Tibial nerve (tissue), 4 donors: ENCODE measurements at places on chromosomes 5 and 9. TPM values are rescaled to one million over a fixed set of nuclear protein-coding genes. Genes with fewer than 3 reads are reported as not detected.

- no peaks in the 10 kb centered on the region for H3K4me1 ChIP-seq
- no peak overlapping the region for H3K27ac ChIP-seq
- DNase-seq: no peak
Observed at GRCh38 chr5:112308608-112309007, 110.5 kb downstream of the EPB41L4A start.

Gene STC2
- 0.90 TPM for total RNA-seq

- no peaks in the 10 kb centered on the region for H3K4me1 ChIP-seq
- no peaks in the 10 kb centered on the region for H3K27me3 ChIP-seq
- peak overlapping the region; percentile 76 for H3K27ac ChIP-seq
- peak; percentile 84 for DNase-seq
- H3K36me3 ChIP-seq: no peaks in the 10 kb centered on the region
Observed at GRCh38 chr5:99032234-99033013, 103.6 kb upstream of the CHD1 start.

Gene MRRF
- total RNA-seq: 22.7 TPM

Gene KCNMB1
- total RNA-seq: 1.0 TPM

Gene SPATA31D4
- total RNA-seq: not detected

- no peak overlapping the region for H3K4me3 ChIP-seq
- peaks cover 35% of the 10 kb centered on the region for H3K4me1 ChIP-seq
Observed at GRCh38 chr5:142982821-142983200, 212.6 kb downstream of the ARHGAP26 start.

Gene LECT2
- total RNA-seq: not detected

Gene PCDHA9
- total RNA-seq: 1.8 TPM

- no peak for DNase-seq
- H3K4me3 ChIP-seq: no peak overlapping the region
Observed at GRCh38 chr5:35237580-35238376, 7.5 kb upstream of the PRLR start.

- H3K27ac ChIP-seq: no peak overlapping the region
- no peak overlapping the region for H3K4me3 ChIP-seq
- H3K36me3 ChIP-seq: no peaks in the 10 kb centered on the region
- peaks cover 4% of the 10 kb centered on the region for H3K4me1 ChIP-seq
Observed at GRCh38 chr9:122389799-122390481, 19.1 kb downstream of the PTGS1 start.

DNA sequence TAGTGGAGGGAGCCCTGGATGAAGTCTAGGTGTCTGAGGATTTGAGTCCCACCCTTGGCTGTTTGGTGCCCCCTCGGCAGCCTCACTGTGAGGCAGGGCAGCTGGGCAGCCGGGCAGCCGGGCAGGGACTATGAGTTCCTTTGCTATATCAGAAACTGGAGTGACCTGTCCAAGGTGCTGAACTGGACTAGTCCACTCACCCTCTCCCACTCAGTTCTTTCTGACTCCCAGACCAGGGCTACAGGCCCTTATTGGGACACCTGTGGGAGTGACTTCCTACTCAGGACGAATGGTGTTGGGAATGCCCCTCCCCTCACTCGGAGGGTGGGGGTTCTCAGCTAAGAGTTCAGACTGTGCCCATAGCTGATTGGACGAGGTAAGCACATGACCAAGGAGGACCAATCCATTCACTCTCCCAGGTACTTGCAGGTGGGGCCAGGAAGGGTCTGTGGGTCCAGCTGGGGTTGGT lies 34.1 kb upstream of the RAPGEF1 start:
- H3K4me1 ChIP-seq: no peaks in the 10 kb centered on the region
- no peak overlapping the region for H3K27ac ChIP-seq

DNA sequence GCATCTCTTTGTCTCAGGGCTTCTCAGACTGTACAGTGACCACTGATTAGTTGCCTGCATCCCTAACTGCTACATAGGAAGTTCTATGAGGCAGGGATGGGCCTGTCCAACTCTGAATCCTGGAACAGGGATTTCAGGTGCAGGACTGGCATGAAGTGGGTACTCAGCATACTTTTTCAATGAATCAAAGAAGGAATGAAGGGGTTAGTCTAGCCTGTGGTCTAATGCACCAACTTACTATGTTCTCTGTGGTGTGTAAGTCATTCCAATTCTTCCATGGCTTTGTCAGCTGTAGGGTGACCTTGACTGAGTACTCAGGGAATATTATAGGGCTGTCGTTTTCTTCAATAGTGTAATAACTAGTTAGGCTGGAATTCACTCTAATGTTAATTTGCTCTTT lies 8.3 kb downstream of the COL15A1 start:
- no peaks in the 10 kb centered on the region for H3K27me3 ChIP-seq
- DNase-seq: no peak
- H3K4me3 ChIP-seq: no peak overlapping the region
- H3K36me3 ChIP-seq: no peaks in the 10 kb centered on the region
- H3K4me1 ChIP-seq: no peaks in the 10 kb centered on the region

Gene ARSI
- total RNA-seq: 8.6 TPM

- no peak for DNase-seq
- H3K27ac ChIP-seq: no peak overlapping the region
- no peaks in the 10 kb centered on the region for H3K27me3 ChIP-seq
- no peaks in the 10 kb centered on the region for H3K4me1 ChIP-seq
- no peak overlapping the region for H3K4me3 ChIP-seq
- no peaks in the 10 kb centered on the region for H3K36me3 ChIP-seq
Observed at GRCh38 chr9:7756088-7756487, 43.5 kb downstream of the DMAC1 start.

DNA sequence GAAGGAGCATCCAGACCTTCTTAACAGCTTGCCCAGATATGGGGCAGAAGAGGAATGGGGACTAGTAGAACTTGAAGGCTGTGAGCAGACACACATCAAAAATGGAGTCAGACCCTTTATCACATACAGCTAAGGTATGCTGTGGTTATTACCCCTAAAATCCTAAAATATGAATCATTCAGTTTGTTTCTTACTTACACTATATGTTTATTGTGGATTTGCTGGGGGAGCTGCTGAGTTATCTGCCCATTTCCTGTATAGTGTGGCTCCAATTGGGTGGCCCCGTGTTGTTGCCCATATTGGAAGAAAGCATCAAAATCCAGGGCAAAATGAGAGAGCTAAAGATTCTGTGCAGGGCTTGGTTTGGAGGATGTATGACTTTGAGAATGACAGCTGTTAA lies 56.9 kb downstream of the AP3S1 start:
- no peak for DNase-seq
- no peak overlapping the region for H3K4me3 ChIP-seq
- H3K27me3 ChIP-seq: no peaks in the 10 kb centered on the region
- H3K27ac ChIP-seq: no peak overlapping the region
- H3K36me3 ChIP-seq: peaks cover 7% of the 10 kb centered on the region
